ENCODE measurements at places on chromosomes 1 and 21.

- no peak for DNase-seq
Observed at GRCh38 chr1:8562222-8562621, 244.3 kb downstream of the SLC45A1 start.

- no peak for DNase-seq
Observed at GRCh38 chr1:116553386-116554115, 17.3 kb downstream of the CD58 start.

DNA sequence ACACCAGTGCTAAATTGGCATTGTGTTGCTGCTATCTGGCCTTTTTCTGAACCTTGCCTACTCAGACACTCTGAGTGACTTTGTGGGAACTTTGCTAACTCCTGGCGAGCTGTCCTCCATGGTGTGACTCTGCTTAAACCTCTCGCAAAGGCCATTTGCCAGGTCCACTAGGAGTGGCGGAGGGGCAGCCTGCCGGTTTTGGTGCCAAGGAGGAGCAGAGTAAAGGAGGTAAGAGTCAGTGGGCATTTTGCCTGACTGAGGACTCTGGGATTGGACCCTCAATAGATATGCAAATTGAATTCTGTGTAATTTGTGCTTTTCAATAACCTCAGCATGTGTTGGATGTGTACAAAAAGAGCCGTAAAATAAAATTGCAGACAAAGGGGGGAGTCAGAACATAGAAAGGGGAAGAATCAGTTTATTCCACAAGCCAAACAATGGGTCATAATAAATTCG is 386.6 kb upstream of the NFIA start:
- DNase-seq = no peak

DNA sequence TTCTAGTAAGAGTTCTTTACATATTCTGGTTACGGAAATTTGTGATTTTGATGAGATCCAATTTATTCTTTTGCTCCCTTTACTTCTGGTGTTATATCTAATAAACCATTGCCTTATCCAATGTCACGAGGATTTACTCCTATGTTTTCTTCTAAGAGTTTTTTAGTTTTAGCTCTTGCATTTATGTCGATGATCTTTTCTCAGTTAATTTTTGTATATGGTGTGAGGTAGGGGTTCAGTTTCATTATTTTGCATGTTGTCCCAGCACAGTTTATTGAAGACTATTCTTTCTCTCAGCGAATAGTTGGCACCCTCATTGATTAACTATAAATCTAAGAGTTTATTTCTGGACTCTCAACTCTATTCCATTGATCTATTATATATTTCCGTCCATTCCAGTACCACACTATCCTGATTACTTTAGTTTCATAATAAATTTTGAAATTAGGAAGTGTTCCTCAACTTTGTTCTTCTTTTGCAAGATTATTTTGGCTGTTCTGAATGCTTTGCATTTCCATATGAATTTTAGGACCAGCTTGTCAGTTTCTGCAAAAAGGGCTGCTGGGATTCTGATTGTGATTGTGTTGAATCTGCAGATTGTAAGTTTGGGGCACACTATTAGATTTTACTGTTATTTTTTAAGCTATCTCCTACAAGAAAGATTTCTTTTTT is 4.0 kb downstream of the KDM1A start:
- DNase-seq = no peak

DNA sequence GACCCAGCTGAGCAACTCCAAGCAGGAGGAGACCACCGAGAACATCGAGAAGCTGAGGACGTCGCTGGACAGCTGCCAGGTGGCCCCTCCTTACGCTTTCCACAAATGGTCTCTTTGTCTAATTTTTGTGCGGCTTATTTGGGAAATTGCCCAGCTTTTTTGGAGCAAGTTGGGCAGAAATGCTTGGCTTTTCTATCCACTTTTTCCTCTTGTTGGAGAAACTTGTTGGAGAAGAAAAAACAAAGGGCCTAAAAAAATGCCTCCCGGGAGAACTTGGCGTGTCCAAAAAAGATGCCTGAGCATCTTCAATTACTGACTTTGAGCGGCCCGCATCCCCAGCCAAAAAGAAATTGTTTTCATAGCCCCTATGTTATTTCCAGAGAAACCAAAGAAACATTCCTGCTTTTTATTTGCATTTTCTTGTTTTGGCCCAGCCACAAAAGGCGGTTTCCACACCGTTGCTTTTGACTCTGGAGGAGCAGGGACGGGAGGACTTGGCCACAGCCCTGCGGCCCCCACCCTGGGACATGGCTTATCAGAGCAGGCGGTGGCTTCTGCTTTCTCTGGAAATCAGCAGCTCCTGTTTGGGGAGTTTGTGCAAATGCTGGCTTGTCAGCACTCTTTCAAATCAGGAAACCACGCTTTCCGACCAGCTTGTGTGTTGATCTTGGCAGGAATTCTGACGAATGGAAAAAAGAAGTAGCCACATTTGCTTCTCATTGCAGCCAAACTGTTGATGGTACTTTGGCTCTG is 81.2 kb upstream of the EFHD2 start:
- no peak for DNase-seq

DNA sequence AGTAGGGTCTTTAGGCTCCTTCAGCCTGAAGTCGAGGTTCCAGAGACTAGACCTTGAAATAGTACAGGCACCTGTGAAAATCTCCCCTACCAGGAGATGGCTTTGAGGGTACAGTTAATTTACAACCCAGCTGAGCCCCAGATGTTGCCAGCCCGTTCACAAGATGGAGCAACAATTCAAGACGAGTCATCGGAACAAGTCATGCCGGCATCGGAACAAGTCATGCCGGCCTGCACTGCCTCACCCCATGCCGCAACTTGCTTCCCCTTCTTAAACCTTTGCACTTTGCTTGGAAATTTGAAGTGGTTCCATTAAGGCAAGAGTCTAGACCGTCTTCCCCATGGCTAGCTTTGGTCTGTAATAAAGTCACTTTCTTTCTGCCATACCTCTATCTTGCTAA is 16.0 kb downstream of the HHAT start:
- no peak for DNase-seq

GRCh38 chr1:14367451-14367850 is 231.0 kb upstream of the KAZN start:
- no peak for DNase-seq

DNA sequence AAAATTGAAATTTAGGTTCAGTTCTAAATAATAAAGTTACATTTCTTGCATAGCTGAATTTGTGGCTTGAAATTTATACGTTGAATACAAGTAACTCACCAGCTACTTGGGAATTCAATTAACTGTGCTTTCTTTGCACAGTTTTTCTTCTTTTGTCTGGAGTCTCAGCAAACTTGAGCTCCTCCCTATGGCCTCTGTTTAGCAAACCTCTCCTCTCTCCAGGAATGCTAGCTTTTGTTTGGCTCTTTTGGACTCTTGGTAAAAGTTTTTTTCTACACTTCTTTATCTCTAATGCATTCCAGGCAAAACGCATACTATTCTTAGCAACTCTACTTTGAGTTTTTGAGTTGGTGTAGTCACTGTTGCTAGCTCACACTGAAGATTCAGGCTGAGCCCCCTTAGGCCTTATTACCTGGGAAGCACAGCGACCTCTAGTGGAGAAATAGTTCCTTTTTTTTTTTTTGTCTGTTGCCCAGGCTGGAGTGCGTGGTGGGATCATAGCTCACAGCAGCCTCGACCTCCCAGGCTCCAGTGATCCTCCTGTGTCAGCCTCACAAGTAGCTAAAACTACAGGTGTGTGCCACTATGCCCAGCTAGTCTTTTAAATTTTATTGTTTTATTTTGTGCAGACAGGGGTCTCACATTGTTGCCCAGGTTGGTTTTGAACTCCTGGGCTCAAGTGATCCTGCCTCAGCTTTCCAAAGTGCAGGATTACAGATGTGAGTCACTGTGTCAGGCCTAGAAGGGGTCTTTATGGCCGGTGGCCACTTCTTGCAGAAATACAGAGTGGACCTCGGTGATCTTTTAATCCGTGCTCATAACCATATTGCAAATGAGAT is 61.7 kb downstream of the CASQ2 start:
- DNase-seq = no peak

GRCh38 chr1:207804721-207805468 is 53.0 kb downstream of the CD46 start:
- no peak for DNase-seq

GRCh38 chr1:170075186-170075585 is 691 bp upstream of the KIFAP3 start:
- no peak for DNase-seq

- DNase-seq = no peak
Observed at GRCh38 chr1:150696590-150696989, 364 bp downstream of the GOLPH3L start.

GRCh38 chr21:17580319-17580718 is 32.4 kb downstream of the BTG3 start:
- no peak for DNase-seq

DNA sequence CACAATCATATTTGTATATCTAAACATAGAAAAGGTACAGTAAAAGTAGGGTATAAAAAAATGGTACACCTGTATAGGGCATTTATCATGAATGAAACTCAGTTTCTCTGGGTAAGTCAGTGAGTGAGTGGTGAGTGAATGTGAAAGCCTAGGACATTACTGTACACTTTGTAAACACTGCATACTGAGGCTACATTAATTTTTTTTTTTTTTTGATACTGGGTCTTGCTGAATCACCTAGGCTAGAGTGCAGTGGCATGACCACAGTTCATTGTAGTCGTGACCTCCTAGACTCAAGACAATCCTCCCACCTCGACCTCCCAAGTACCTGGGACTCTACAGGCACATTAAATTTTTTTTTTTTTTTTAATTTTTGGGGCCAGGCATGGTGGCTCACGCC is 27.8 kb downstream of the FBXO28 start:
- no peak for DNase-seq

GRCh38 chr21:42452401-42453223 is 43.4 kb downstream of the RSPH1 start:
- DNase-seq = no peak

DNA sequence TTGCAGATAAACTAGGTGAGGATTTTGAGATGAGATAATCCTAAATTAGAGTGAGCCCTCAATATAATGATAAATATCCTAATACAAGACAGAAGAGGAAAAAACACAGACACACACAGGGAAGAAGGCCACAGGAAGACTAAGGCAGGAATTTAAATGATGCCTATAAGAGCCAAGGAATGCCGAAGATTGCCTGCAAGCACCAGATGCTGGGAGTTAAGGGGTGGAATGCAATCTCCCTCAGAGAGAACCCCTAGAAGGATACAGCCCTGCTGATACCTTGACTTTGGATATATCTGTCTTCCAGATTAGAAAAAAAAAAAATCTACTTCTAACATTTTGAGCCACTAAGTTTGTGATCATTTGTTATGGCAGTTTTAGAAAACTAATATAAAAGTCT is 299.7 kb upstream of the PRMT6 start:
- no peak for DNase-seq

GRCh38 chr1:233512538-233512937 is 101.4 kb upstream of the KCNK1 start:
- no peak for DNase-seq

DNA sequence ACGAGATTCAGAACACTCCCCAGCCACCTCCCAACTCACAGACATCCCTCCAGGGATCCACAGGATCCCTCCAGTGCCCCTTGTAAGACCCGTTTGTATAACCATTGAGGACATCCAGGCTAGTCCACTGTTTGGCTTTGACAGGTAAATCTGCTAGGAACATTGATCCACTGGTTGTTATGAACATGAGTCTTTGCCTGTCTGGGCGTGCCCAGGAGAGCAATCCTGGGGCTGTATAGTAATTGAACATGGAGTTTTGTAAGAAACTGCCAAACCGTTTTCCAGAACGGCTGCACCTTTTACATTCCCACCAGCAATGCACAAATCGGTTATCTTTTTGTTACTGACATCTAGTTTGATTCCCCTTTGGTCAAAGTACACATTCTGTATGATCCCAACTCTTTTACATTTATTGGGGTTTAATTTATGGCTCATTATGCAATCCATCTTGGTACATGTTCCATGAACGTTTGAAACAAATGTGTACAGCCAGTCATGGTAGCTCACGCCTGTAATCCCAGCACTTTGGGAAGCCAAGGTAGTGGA is 88.7 kb downstream of the WDR4 start:
- no peak for DNase-seq
